Calu3 (cell line): ENCODE measurements at places on chromosomes 7 and 10.

- no peak for DNase-seq
These were observed 269.6 kb downstream of the ELFN1 start for GRCh38 chr7:1939434-1940401.

- DNase-seq: no peak
These were observed 108.6 kb downstream of the GRK5 start for GRCh38 chr10:119316002-119316358.

- peak; percentile 53 for DNase-seq
These were observed 55.7 kb upstream of the MKX start for GRCh38 chr10:27801171-27801785.

DNA sequence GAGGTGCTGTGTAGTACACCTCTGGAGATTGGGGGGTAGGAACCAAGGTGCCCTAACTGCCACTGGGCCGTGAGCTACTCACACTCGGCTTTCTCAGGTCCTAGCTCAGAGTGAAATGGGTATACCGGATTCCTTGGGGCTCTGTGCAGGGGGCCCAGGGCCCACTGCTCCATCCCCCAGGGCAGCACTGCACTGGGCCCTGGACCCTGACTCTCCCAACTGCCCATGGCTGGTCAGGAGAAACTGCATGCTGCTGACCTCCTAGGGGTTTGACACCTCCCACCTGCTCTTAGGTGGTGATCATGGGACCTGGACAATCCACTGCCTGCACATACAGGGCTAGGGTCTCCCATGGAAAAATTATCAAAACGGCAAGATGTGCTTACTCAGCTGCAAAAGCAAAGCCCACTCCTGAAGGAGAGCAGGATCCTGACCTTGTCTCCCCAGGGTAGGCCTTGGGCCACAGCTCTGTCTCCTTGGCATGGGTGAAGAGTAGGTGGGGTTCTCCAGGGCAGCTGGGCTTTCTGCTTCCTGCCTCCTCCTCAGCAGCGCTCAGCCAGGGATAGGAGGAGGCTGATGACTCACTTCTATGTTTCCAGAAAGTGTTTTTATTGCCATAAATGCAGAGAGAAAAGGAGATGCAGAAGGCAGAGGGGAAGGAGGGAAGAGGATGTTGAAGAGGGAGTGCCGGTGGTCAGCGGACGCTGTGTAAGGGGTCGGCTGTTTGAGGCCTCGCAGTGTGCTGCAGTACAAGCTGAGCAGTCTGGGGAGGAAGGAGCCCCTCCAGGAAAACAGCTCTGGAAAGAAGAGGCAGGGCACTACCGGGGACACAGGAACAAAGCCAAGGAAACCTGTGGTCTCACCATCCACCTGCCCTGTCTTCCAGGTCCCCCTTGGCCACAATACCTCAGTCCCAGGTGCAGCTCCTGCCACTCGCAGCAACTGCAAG lies 107.8 kb downstream of the ARHGAP22 start:
- no peak for DNase-seq

DNA sequence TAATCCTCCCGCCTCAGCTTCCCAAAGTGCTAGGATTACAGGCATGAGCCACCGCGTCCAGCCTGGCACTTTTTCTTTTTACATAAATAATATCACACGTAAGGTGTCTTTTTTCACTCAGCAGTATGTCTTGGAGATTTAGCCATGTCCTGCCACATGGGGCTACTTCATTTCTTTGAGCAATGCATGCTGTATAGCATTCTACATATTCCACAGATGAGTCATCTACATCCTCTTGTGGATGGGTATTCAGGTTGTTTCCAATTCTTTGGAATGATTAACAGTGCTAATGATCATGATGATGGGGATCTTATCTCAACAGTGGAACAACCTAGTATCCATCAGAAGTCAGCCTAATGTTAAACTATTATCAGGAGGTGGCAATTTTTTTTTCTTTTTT lies 50.8 kb downstream of the ZNF503 start:
- DNase-seq: no peak

DNA sequence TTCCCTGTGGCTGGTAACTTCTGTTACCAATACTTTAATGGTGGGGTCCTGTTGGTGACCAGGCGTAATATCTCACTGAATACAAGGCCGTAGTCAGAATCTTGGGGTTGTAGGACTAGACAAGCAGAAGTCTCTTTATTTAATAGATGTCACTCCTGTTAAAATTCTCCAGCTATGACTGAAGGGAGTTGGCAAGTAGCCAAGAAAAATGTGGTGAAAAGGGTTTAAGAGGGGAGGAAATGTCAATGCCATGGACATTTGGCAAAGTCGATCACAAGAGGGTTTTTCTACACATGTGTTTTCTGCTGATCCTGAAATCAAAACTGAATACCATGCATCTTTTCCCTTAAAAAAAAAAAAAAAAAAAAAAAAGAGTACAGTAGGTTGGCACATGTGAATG lies 533.5 kb downstream of the AUTS2 start:
- DNase-seq: no peak
